H7 (cell line): ENCODE measurements at places on chromosomes 5 and 9.

DNA sequence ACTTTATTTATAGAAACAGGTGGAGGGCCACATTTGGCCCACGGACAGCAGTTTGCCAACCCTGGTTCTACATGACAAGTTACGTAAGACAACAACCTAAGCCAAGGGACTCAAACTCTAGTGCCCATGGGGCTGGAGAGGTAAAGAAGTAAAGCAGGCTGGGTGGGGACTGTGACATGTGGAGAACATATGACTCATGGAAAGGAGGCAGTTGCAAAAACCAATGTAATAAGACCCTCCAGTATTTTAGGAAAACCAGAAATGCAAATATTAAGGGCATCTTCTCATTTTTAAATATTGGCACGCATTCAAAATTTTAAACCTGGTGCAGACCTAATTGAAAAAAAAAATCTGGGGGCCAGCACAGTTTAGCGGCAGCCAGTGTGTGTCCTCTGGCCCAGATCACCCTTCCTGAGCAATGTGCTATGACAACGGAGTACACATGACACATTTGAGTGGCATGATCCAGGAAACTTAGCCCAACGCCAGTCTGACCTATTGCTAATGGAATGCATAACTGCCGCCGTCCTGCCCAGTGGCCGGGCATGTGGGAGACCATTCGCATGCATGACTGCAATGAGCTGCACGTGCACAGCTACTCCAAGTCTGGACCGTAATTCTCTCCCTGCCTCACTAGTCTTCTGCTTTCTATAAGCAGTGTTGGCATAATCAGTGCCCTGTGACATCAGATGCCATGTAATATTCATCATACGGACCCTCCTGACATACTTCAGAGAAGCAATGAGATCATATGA is 97.2 kb downstream of the SH3TC2 start:
- no peak for DNase-seq

- no peak for DNase-seq
Measured at GRCh38 chr5:105172918-105173317, 1610.3 kb upstream of the NUDT12 start.

DNA sequence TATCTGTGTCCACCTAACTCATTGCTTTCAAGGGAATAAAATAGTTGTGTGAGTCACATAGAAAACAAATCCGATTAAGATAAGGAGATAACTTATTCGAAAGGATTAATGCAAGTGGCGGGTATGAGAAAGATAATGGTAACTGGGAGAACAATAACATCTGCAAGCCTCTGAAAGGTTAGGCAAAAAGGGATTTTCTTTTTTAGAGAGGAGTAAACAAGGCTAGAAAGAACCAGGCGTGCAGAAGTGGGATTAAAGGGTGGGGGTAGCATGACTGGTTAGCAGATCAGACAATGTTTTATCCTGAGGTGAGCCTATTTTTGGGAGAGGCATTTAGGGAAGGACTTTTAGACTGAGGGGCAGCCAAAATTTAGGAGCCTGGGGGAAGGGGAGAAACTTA is 34.7 kb upstream of the JMY start:
- DNase-seq = no peak

GRCh38 chr5:73851471-73852181 is 225.6 kb downstream of the ARHGEF28 start:
- peak; percentile 5 for DNase-seq

- DNase-seq = no peak
Measured at GRCh38 chr5:88760527-88760926, 122.5 kb downstream of the MEF2C start.

DNA sequence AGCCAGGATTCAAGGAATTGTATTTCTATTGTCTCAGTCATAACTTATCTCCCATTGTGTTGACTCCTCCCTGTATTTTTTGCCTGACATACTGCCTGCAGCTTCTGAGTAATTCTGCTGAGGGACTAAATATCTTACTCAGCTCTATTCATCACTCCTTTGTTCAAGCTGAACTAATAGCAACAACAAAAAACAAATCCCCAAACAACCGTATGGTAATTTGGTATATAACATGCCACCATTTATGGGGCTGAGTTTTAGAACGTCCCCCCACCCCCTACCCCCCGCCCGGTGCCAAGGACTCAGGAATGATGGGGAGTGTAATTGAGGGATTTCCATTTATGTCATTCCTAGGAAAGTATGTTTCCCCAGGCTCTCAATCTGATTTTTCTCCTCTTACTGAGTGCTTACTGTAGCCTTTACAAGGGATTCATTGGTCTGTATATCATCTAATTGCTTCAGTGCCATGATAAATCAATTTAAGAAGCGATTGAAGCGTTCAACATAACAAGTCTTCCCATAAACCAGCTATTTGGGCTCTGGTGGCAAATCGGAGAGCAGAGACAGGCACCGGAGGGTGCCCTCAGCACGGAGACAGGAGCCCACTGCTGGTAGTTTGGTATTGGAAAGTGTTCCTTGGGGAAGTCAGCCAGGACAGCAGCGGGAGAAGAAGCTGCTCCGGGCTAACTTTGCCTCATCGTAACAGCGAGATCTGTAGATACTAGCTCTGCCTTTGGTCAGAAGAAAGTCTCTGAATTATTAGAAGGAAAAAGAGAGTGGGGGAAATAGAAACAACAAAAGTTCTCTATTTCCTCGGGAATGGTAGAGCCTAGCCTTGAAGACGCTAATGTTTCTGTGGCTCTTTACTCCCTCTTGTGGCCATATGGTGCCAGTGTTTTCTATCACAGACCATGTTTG is 40.7 kb upstream of the HSD17B4 start:
- peak; percentile 29 for DNase-seq

- DNase-seq = peak; percentile 48
Measured at GRCh38 chr9:130195638-130196037, 23.4 kb downstream of the NCS1 start.

DNA sequence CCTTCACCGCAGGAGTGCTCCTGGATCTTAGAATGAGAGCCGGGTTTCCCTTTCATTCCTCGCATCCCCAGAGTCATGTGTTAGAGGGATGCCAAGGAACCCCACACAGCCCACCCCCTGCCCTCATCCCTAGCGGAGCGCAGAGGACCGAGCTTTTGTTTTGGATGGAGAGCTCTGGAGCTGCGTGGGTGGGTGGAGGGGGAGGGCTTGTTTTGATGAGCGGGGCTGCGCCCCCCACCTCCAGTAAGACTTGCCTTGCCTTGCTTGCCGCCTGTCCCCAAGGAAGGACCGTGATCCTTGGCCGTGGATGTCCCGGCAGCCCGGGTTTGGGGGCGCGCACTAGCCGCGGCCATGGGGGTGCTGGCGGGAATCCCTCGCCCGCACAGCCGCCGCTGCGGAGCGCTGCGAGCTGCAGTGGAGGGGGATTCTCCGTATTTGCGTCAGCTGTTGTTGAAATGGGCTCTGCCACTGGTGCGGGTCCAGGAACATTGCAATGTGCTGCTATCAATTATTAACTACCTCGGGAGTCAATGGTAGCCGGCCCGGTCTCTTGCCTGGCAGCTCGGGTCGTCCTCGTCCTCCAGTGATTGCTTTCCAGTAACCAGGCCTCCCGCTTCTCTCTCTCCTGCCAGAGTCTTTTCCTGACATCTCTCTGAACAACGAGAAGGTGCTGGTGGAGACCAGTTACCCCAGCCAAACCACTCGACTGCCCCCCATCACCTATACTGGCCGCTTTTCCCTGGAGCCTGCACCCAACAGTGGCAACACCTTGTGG is 1.0 kb downstream of the EGR1 start:
- peak; percentile 73 for DNase-seq

DNA sequence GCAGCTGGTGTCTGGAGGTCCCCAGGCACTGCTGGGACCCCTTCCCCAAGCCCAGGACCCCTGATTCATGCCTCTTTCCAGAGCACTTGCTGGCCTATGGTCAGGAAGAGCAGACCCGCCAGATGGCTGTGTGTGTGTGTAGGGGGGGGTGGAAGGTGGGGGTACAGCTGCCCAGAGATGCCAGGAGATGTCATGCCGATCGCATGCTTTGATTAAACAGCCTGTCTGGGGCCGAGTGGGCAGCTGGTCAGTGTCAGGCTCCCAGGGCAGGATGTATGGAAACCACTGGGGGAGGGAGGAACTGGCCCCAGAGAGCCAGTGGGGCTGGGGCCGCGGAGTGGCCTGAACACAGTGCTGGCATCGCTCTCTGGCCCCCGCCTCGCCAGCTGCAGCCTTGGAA is 23.7 kb downstream of the RXRA start:
- peak; percentile 64 for DNase-seq

DNA sequence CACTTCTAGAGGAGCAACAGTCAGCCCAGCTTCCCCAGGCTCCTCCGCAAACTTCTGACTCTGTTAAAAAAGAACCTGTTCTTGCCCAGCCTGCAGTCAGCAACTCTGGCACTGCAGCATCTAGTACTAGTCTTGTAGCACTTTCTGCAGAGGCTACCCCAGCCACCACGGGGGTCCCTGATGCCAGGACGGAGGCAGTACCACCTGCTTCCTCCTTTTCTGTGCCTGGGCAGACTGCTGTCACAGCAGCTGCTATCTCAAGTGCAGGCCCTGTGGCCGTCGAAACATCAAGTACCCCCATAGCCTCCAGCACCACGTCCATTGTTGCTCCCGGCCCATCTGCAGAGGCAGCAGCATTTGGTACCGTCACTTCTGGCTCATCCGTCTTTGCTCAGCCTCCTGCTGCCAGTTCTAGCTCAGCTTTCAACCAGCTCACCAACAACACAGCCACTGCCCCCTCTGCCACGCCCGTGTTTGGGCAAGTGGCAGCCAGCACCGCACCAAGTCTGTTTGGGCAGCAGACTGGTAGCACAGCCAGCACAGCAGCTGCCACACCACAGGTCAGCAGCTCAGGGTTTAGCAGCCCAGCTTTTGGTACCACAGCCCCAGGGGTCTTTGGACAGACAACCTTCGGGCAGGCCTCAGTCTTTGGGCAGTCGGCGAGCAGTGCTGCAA is 72.8 kb downstream of the NUP214 start:
- DNase-seq = no peak

DNA sequence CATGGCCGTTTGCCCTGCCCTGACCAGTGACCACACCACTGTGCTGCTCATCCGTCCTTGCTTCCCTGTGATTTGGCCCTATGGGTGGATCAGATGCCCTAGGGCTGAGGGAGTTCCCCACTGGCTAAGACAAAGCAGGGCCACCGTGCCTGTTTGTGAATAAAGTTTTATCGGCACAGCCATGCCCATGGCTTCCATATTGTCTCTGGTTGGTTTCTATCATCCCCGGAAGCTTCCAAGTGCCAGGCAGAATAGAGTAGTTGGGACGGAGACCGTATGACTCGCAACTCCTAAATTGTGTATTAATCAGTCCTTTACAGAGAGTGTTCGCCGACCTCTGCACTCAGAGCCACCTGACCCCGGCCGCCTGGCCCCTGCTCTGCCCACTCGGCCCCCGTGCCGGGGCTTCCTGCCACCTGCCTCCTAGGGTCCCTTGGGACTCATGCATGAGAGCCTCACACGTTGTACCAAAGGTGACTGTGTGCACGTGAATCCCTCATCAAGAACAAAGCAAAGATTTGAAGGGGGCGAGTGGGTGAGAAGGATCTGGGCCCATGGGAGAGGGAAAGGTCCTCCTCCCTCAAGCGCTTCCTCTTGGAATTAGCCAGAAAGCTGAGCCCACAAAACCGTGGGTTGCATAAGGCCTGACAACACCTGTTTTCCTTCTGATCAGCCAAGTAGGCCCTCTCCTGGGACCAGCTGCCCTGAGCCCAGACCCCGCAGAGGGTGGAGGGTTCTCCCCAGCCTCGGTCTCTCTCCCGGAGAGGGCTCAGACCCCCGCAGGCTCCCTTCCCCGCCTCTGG is 11.7 kb upstream of the FCN2 start:
- DNase-seq = peak; percentile 19

DNA sequence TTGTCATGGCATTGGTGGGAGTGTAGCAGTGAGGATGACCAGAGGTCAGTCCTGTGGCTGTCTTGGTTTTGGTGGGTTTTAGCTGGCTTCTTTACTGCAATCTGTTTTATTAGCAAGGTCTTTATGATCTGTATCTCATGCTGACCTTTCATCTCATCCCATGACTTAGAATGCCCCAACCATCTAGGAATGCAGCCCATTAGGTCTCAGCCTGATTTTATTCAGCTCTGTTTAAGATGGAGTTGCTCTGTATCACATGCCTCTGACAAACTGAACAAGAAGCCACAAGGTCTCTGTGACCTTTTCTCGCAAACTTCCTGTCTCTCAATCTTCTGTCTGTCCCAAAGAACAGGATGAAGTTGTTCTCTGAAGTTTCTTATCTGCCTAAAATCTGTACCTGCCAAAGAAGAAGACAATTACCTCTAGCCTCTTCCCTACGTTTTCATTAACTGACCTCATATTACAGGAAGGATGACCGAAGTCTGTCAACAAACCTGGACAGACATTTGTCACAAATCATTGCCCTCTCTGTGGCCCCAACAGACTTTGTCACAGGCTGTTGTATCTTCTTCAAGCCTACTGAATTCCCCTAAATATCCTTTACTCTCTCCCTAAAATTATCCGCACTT is 284.2 kb upstream of the SEMA6A start:
- DNase-seq = no peak

DNA sequence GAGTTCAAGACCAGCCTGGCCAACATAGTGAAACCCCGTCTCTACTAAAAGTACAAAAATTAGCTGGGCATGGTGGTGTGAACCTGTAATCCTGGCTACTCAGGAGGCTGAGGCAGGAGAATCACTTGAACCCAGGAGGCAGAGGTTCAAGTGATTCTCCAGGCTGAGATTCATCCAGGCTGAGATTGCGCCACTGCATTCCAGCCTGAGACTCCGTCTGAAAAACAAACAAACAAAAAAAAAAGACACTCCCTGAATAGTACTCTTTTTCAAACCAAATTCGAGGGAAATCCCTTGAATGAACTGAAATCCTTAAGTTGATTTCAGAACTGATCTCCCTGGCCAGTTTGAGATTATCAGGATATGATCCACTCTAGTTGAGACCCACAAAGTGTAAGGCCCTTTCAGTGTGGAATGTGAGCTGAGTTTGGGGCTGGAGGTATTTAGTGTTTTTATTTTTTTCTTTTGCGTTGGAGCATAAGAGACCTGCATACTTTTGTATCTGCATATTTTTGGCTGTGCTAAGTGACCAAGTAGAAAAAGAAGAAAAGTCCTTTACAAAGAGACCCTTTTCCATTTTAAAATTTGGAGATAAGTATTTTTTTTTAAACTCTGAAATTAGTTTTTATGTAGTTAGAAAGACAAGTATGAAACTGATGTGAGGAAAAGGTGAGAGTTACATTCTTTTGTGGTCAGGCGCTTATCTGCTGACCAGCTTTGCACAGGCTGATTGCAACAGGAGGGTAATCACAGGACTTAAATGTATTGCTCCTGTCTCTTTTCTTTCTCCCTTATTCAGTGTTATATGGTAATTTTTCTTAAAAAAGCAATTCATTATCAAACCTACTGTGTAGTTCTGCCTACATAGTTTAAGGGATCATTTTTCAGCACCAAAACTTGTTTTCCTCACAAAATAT is 42.9 kb downstream of the TMEFF1 start:
- DNase-seq = no peak
